Thoracic aorta endothelial cell (primary cell): ENCODE measurements at places on chromosomes 4 and X. TPM values are rescaled to one million over a fixed set of nuclear protein-coding genes. Genes with fewer than 3 reads are reported as not detected.

PLAC8 gene
- total RNA-seq, result 0.22 TPM in 1 of 2 replicates, not detected in the other

KIAA1210 gene
- not detected in 2 replicates for total RNA-seq

ASMT gene
- not detected in 2 replicates for total RNA-seq

LUZP4 gene
- not detected in 2 replicates for total RNA-seq

PHEX gene
- 1.1 and 2.3 TPM in 2 replicates for total RNA-seq

ADAD1 gene
- not detected in 2 replicates for total RNA-seq

USP17L15 gene
- total RNA-seq, result not detected in 2 replicates

TMEM47 gene
- total RNA-seq, result 67.2 and 83.4 TPM in 2 replicates

SULT1B1 gene
- total RNA-seq, result 150 and 219 TPM in 2 replicates
